NCI-H1092 (cell line): ENCODE measurements at places on chromosomes 12 and 14.

DNA sequence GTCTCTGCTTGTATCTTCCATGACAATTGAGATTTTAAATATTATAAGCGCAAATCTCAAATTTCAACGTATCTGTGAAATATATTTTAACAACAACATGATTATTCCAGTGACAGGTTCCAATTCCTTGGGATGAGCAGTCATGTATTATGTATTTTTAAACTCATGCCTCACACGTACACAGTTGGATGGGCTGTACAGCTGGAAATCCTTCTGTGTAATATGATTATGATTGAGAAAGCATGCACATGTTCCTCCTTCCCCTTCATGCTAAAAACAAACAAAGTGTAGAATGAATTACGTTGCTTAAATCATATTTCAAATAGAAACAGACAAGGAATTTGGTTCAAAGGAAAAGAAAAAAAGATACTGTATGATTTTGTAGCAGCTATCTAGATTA is 428.3 kb downstream of the TMTC2 start:
- DNase-seq: no peak

DNA sequence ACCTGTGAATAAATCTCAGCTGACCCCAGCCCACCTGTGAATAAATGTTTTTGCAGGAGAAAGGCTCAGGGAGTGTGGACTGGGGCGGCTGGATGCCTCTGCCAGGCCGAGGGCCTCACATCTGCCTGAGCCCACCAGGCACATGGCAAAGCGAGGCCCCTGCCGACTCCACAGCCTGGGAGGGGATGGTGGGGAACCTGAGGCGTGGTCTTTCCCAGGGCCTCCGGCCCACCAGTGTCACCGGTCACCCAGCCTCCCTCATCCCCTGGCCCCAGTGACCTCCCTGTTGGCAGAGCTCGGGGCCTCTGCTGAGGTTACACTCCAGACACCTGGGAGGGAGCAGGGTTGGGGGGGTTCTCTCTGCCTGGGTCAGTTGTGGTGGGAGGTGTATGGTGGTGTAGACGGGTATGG is 8.2 kb downstream of the NOC4L start:
- DNase-seq: no peak

GRCh38 chr14:93049867-93050331 is 65.8 kb downstream of the ITPK1 start:
- peak; percentile 18 for DNase-seq

DNA sequence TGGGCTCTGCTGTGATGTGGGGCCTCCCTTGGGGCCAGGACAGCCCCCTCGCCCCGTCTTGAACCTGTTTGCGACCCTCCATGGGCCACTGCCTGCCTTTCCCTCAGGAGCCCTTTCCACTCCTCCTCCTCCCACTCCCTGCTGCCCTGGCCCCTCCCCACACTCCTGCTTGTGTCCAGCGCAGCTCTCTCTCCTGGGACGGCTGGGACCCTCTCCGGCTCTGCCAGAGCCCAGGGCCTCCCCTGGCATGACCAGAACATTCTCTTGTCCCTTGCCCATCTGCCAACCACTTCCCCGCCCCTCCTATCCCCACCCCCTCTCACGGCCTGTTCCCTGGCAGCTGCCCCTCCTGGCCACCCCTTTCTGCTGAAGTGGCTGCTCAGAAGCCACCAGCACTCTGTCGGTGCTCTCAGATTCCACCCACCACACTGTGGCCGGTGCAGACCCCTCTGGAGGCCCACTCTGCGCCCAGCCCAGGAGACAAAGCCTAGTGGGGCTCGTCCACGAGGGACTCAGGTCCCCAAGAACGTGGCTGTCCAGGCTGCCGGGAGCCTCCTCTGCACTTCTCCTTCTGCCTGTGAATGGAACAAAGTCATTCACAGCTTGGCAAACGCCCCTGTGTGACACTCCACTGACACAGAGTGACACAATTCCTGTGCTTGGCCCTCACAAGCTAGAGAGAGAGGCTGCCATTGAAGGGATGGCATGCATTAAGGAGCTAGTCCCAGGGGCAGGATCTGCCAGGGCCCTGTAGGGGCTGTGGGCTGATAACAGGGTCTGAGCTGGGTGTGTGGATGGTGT is 1.4 kb downstream of the ASPG start:
- no peak for DNase-seq

GRCh38 chr14:23307687-23308644 is 1.3 kb downstream of the BCL2L2 start:
- DNase-seq: no peak

DNA sequence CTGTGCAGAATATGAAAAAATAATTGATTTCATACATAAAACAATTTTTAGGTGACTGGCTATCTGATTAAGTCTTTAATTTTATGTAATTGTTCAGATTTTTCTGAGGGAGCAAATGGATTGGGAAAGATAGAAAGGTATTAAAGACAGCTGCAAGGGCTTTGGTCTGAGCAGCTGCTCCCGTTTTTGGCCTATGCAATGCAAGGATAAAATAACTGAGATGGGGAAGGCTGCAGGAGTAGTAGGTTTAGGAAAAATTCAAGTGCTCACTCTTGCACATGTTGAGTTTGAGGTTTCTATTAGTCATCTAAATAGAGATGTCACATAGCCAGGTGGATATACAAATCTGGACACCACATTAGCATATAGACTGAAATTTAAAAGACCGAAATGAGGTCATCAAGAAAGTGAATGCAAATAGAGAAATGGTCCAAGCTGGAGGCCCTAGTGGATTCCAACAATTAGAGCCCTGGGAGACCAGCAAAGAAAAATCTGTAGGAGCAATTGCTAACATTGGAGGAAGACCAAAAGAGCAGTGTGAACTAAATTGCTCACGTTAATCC is 144.0 kb downstream of the PPFIA2 start:
- DNase-seq: no peak

- DNase-seq: no peak
These were observed 1582.8 kb downstream of the AACS start for GRCh38 chr12:126648074-126648473.

- DNase-seq: no peak
These were observed 179.2 kb downstream of the PELI2 start for GRCh38 chr14:56297449-56297848.

DNA sequence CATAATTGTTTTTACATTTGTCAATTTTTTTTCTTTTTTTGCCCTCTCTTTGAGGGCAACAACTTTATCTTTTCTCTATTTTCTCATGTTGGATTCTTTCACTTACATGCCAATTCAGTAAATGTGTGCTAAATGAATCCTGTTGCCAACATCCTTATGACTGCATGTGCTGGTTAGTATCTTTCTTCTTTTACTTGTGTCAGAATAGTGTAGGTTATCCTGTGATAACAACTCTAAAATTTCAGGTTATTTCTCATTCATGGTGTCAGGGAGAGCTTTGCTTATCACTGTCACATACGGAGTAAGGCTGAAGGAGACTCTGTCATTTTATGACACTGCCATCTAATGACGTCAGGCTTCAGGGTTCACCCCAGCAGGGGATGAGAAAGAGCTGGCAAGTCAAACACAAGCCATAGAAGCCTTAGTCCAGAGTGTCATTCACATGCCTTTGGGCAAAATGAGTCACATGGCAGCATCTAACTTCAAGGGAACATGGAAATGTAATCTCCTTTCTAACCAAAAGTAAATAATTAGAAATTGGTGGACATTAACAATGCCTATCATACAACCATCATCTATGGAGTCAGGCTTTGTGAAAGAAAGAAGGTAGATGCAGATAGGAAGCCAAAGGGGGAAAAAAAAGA is 242.5 kb upstream of the ATP2B1 start:
- DNase-seq: no peak

DNA sequence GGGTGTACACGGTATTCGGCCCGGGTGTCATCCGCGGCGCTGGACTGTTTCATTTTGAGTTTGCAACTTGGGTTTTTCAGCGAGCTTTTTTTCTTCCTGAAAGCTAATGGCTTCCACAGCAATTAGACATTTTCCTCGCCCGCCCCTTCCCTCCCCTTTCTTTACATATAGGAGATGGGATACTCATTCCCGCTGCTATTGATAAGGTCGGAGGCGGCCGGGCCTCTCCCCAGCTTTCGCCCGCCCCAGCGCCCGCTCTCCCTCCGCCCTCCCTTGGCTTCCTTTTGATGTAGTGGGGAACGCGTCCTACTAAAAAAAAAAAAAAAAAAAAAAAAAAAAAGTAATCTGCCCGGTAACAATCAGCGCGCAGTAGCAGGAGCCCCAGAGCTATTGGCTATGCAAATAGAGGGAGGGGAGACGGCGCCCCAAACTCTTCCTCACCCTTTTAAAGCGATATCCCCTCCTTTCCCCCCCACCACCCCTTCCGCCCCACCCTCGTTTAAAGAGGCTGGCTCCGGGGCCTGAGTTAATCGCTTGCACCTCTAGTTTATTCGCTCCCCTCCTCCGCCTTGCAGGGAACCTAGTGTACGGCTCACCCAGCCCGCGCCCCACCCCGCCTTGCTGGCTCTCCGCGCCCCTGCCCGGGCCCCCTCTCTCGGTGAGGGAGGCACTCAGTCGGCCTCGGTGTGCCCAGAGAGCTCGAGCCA is 1.7 kb upstream of the CCND2 start:
- no peak for DNase-seq

GRCh38 chr14:48568688-48569087 is 893.3 kb upstream of the MDGA2 start:
- DNase-seq: no peak

DNA sequence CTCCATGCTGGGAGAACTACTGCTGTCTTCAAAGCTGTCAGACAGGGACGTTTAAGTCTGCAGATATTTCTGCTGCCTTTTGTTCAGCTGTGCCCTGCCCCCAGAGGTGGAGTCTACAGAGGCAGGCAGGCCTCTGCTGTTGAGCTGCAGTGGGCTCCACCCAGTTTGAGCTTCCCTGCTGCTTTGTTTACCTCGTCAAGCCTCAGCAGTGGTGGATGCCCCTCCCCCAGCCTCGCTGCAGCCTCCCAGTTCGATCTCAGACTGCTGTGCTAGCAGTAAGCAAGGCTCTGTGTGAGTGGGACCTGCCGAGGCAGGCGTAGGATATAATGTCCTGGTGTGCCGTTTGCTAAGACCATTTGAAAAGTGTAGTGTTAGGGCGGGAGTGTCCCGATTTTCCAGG is 31.4 kb upstream of the RFX4 start:
- no peak for DNase-seq

- DNase-seq: no peak
These were observed 34.4 kb downstream of the BMAL2 start for GRCh38 chr12:27367078-27367477.
